Retinal pigment epithelial cell (primary cell): ENCODE measurements at places on chromosomes 11 and 22.

DNA sequence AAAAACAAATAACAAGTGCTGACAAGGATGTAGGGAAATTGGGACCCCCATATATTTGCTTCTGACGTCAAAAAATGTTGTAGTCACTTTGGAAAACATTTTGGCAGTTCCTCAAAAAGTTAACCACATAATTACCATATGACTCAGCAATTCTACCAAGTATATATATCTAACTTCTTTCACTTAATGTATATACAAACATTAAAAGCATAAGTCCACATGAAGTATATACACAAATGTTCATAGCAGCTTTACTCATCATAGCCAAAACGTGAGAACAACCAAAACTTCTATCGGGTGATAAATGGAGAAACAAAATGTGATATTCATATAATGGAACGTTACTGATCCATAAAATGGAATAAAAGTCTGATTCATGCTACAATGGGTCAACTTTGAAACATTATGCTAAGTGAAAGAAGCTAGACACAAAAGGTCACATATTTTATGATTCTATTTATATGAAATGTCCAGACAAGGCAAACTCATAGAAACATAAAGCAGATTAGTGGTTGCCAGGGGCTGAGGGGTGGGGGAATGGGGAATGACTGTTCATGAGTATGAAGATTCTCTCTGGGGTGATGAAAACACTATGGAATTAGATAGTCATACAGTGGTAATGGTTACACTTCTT, 48.7 kb upstream of the TEAD1 start:
- DNase-seq, result peak; percentile 74

DNA sequence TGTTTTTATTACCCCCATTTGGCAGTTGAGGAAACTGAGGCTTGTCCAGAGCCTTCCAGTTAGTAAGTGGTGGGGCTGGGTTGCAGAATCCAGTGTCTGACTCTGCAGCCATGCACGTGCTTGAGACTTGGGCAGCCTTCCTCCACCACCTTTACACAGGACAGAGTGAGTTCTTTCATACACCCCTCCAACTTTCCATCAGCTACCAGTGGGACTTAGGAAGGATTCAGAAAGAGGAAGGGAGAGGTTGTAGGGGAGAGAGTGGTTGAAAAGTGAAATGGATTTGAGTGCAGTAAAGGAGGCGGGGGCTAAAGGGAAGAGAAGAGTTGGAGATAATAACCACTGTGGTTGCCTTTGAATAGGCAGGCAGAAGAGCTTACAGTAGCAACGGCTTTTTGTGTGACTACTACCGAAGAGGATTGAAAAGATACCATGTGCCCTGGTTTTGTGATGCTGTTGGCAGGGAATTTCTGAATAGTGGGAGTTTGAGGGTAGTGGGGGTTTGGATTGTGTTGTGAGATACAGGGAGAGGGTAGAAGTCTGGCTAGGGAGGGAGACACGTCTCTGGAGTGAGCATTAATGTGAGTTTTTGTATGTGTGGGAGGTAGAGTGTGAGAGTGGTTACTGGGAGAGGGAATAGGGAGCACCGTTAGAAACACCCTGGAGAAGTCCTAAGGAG, 1.7 kb downstream of the UVRAG start:
- DNase-seq, result no peak

GRCh38 chr11:67433536-67434394, 3.7 kb downstream of the PTPRCAP start:
- DNase-seq, result no peak

- DNase-seq, result no peak
Observed at GRCh38 chr22:36239150-36239400, 252 bp downstream of the APOL2 start.

- DNase-seq, result no peak
Observed at GRCh38 chr11:82176365-82176764, 557.3 kb downstream of the FAM181B start.

- DNase-seq, result no peak
Observed at GRCh38 chr22:49446759-49447710, 380.6 kb downstream of the BRD1 start.

DNA sequence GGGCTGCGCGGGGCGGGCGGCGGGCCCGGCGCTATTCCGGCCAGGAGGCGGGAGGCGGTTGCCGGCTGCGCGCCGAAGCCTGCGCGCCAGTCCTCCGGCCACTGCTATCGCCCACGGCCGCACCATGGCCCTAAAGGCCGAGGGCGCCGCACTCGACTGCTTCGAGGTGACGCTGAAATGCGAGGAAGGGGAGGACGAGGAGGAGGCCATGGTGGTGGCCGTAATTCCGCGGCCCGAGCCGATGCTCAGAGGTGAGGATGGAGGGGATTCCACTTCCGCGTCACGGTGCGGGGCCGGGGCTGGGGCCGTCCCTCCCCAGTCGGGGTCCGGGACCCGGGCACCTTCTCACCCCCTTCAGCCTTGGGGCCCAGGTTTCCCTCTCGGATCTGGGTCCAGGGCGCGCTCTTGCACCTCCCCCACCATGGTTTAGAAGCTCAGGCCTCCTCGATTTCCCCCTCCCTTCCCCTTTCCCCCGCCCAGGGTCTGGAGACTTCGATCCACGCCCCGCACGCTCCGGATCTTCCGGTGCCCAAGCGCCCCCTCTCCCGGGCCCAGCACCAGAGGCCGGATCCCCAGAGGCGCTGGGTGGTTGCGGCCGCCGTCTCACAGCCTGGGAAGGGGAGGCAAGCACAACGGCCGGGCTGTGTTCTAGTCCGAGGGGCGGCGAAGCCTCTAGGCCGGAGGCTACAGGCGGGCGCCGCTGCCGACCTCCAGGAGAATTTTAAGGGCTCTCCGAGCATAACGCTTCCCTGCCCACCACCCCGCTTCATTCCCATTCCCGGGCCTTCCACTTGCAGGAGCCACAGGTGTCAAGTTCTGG, 517 bp downstream of the SPINDOC start:
- no peak for DNase-seq

GRCh38 chr11:16793511-16793910, 55.1 kb downstream of the C11orf58 start:
- no peak for DNase-seq

- peak; percentile 82 for DNase-seq
Observed at GRCh38 chr11:19441752-19442553, 201.2 kb upstream of the E2F8 start.

GRCh38 chr11:113730887-113731726, 25.0 kb upstream of the TMPRSS5 start:
- peak; percentile 19 for DNase-seq

- DNase-seq, result no peak
Observed at GRCh38 chr11:108983636-108984420, 319.0 kb downstream of the DDX10 start.

DNA sequence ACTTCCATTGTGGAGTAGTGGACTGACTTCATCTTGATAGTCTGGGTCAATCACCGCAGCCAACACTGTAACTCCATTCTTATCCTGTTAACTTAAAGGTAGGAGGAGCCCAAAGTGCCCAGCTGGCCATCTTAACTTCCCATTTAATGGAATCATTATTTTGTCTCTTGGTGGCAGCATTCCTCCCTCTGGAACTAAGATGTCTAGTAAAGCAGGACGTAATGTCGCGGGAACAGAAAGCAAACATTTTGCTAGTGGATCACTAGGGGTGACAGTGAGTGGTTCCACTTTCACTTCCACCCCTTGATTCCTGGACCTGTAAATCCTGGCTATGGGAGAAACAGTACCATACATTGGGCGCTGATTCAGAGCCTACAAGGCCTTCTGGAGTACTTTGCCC, 71.4 kb downstream of the GAB4 start:
- DNase-seq, result no peak

GRCh38 chr22:22578702-22579424, 19.8 kb upstream of the PRAME start:
- DNase-seq, result peak; percentile 51

DNA sequence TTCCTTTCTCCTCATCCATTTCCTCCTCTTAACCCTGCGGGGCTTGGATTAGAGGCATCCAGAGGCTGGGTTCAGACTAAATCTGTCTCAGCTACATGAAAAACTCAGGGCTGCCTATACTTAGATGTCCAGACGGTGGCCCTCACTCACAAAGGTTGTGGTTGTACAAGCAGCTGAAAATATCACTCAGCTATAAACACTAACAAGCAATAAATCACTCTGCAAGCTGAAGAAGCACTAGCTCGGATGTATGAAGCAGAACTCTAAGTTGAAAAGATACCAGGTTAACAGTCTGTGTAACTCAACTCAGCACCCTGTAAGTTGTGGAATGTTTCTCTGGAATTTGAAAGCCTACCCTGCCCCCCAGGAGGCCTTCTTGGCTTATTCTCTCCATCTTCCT, 82.9 kb downstream of the EXT2 start:
- DNase-seq, result no peak

- DNase-seq, result no peak
Observed at GRCh38 chr22:39622881-39623367, 52.4 kb downstream of the CACNA1I start.

DNA sequence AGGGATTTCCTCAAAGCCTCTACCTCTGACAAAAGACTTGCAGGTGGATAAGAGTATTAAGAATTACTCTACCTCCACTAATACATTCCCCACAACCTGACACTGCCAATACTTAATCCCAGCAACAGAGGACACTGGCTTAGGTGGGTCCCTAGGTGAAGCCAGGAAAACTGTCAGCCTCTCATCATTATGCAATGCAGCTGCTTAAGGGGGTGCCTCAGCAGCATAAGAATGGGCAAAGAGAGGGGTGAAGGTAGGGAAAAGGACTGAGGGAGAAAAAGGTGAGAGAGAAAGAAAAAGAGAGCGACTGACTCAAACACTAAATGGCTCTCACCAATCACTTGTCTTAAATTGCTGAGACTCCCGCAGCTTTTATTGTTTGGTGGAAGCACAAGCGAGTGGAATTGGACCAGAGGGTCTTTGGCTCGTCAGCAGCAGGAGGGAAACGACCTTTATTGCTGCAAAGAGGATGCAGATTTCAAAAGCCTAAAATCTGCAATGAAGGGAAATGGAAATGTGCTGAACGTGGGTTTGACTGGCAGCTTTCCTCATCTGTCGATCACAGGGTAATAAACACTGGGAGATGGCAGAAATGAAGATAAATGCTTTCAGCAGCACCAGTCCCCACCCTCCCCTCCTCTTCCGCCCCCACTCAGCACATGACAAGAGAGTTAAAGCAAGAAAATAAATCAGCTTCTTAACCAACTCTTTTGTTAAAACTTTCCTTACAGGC, 64.9 kb upstream of the CHRM4 start:
- DNase-seq, result no peak

DNA sequence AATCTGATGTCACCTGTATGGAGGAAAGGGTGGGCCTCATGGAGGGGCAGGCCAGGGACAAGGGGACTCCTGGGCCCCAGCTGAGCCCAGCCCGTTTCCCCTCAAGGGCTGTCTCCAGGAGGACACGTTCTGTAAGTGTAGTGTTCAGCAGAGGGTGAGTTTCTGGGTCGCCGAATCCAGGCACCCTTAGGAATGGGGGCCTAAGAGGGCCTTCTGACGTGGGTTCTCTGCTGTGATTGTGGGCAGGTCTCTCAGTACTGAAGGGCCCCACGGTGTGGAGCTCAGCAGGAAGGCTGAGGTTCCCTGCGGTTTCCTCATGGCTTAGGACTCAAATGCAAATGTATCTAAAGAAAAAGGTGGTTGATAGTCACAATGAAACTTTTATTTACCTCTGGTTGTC, 6.5 kb downstream of the PTDSS2 start:
- no peak for DNase-seq
